Osteocyte (in vitro differentiated cells): ENCODE measurements at places on chromosomes 2 and 18.

DNA sequence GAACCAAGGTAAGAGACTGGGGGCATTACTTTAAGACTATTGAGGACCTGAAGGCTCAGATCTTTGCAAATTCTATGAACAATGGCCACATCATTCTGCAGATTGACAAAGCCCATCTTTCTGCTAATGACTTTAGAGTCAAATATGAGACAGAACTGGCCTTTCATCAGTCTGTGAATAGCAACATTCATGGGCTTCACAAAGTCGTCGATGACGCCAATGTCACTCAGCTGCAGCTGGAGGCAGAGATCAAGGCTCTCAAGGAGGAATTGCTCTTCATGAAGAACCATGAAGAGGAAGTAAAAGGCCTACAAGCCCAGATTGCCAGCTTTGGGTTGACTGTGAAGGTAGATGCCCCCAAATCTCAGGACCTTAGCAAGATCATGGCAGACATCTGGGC is 43.8 kb upstream of the SLC4A10 start:
- DNase-seq, result no peak

GRCh38 chr2:79393806-79394484 is 118.9 kb upstream of the CTNNA2 start:
- DNase-seq, result no peak

DNA sequence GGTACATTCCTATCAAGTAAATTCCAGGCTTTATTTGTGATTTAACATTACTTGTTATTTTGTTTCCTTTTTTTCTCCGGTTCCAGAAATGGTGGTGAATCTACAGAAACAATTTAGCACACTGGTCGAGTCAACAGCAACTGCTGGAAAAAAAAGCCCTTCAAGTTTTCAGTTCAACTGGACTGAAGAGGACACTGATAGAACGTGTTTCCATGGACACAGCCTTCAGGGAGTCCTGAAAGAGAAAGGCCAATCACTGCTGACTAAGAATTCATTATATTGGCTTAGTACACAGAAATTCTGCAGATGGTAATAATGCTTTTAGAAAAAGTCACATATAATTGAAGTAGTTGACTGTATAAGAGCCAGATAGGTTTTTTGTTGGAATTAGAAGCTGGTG is 32.0 kb upstream of the GRHL1 start:
- DNase-seq, result no peak

- no peak for DNase-seq
Observed at GRCh38 chr2:64769392-64770044, 115.8 kb upstream of the SERTAD2 start.

DNA sequence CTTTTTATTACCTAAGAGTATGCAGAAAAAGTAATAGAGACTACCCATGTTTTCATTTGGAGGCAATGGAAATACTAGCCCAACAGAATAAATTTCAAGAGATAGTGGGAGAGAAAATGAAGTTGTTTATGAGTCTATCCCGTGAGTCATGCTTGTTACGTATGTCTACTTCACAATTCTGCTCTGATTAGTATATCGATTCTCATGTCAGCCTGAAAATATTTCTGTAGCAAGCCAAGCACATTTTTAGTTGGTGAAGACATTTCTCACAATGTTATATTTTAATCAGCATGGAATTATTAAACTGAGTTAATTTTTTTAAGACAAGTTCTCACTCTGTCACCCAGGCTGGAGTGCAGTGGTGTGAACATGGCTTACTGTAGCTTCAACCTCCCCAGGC is 346.1 kb downstream of the RPRM start:
- DNase-seq, result no peak

- DNase-seq, result no peak
Observed at GRCh38 chr2:235066490-235066889, 114.7 kb downstream of the SH3BP4 start.

- no peak for DNase-seq
Observed at GRCh38 chr2:101843471-101843870, 146.0 kb downstream of the MAP4K4 start.

DNA sequence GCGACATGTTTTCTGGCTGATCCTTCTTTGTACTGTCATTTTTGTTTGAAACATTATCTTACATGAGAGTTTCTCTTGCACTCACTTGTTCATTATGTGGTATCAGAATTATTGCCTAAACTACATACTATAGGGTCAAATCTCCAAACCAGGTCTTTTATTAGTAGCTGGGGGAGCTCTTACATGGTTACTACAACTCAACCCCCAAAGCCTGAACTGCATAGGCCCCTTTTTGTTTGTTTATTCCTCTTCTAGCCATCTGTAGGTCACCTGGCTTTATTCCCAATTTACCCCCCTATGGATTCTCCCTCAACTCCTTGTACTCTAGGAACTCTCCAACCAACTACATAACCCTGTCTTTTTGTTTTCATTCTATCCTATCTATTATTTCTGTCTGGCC is 46.7 kb downstream of the PUM2 start:
- DNase-seq, result no peak

DNA sequence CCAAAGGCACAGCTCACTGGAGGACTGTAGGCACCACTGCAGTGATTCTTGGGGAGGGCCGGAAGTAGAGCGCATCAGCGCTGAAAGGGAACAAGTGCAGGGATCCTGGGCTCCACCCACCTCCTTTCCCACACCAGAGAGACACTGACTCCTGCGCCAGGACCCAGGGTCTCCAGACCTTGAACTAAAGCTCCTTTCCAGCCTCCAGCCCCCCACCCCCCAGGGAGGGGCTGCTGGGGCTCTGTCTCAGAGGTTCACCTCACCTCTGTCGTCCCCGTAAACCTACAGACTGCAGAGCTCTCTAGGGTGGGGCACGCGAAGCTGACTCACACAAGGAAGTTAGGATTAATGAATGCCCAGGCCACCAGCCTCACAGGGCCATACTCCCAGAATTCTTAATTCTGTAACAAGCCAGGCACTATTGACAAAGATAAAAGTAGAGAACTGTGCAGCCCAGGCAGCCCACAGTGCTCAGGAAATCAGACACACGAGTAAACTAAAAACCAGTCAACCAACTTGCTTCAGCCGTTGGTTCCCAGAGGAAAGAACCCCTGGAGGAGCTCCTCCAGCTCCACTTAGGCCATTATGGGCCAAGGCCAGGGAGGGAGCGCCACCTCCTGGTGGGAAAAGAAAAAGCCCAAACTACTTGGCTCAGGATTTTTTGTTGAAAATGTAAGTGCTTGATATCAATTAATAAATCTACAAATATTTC is 45.1 kb upstream of the ACAA2 start:
- no peak for DNase-seq

DNA sequence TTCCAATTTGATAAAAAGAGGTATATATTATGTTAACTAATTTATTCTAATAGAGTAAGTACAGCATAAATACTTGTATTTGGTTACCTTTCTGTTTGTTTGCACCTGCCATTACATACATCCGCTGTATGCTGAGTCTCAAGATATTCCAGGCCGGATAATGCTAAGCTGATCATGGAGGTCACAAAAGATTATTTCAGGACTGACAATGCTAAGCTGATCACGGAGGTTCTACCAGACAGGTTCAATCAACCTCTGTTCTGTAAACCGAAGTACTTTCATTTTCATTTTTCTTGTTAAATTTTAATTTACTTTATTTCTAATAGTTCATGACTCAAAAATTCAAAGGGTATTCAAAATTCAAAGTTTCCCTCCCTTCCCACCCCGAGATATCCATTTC is 31.1 kb downstream of the PNO1 start:
- no peak for DNase-seq

- no peak for DNase-seq
Observed at GRCh38 chr2:48148841-48149430, 242.6 kb upstream of the FBXO11 start.

DNA sequence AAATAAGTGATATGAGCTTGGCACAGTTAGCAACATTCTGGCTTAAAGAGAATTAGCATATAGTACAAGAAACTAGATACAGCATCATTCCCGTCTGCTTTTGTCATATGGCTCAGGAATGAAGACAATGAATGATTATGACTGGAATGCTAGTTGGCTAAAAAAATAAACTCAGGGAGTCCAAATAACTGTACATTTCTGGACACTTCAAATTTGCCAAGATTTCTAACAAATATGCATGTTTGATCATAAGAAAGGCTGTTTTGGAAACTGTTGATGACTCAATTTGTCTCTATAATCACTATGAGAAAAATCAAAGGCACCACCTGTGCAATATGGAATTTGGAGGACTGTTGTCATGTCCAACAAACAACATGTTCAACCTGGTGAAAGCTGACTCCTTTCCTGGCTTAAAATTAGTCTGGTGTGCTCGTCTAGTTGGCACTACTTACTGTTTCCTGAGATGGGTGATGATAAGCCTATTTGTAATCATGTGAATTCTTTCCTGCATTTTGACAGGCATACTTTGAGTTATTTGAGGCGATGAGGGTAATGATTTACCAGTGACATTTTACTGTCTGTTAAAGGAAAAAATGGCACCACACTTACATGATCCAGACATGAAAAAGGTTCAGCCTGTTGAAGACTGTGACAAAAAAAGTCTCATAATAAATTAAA is 133.9 kb upstream of the CDH20 start:
- DNase-seq, result no peak

- DNase-seq, result no peak
Observed at GRCh38 chr18:11808001-11808855, 43.0 kb upstream of the CHMP1B start.

DNA sequence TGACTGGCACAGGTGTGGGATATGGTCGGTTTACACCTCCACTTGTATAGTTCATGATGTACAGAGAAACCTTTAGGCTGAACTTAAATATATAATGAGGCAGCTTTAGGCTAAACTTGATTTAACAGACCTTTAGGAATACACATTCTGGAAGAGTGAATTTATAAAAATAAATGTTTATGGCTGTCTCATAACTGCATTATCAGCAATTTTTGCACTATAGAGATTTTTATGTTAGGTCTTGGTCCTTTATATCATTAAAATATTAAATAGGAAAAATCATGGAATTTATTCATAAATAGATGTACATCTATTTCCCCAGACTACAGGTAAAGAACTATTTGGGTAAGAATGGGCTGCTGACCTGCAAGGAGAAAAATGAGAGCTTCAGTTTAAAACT is 19.8 kb downstream of the RAB27B start:
- no peak for DNase-seq

DNA sequence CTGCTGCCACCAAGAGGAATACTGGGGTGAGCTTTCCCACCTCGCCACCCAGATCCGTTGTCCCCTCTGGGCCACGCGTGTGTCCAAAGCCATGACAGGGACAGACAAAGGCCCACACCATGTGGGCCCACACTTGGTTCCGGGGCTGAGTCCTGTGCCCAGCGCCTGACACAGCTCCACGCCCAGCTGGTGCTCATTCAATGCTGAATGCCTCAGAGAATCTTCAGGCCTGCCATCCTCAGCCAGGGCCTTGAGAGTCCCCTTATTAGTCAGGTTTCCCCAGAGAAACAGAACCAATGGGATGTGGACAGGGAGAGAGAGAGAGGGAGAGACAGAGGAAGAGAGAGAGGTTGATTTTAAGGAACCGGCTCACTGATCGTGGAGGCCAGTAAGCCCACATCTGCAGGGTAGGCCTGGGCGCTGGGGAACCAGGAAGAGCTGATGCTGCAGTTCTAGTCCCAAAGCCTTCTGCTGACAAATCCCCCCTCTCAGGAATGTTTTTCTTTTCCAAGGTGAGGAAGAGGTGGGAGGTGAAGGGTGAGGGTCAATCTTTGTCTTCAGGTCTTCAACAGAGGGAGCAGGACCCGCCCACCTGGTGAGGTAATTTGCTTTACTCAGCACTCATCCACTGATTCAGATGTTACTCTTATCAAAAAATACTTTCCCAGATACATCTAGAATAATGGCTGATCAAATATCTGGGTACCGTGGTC is 10.2 kb upstream of the SPATA3 start:
- no peak for DNase-seq

- no peak for DNase-seq
Observed at GRCh38 chr2:147083664-147084063, 761.2 kb upstream of the ACVR2A start.

- DNase-seq, result no peak
Observed at GRCh38 chr2:241291977-241292376, 23.5 kb downstream of the HDLBP start.

- DNase-seq, result no peak
Observed at GRCh38 chr2:98577313-98577712, 31.0 kb downstream of the COA5 start.

DNA sequence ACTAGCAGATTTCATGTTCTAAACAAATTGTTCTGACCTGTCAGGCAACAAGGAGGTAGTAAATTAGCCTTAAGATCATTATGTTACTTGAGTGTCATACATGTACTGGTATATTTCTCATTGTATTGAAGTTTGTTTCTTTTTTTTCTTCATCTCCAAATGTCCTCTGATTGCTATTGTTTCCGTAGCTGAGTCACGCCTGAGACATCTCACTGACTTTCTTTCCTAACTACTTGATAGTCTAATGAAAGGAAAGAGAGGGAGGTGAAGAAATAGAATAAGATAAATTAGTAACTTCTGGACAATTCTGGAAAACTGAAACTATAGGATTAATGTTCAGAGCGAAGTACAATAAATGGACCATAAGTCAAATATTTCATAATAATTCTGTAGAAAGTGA is 1049.9 kb downstream of the TSN start:
- no peak for DNase-seq

GRCh38 chr18:41906528-41907146 is 48.4 kb upstream of the PIK3C3 start:
- no peak for DNase-seq

DNA sequence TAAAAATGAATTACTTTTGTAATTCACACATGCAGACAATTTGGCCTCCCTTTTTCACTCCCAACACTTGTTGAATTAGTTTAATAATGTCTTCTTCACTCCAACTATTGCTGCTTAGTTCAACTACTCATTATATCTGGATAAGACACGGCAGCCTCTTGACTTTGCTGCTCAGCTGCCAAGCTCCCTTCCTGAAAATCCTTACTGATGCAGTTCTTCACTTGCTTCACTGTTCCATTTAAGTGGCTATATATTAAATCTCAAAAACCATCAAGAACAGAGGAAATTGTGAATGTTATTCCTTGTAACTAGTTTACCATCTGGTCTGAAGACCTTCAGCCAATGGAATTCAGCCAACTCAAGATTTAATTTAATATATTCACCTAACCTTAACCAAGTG is 127.1 kb downstream of the NCOA1 start:
- no peak for DNase-seq

DNA sequence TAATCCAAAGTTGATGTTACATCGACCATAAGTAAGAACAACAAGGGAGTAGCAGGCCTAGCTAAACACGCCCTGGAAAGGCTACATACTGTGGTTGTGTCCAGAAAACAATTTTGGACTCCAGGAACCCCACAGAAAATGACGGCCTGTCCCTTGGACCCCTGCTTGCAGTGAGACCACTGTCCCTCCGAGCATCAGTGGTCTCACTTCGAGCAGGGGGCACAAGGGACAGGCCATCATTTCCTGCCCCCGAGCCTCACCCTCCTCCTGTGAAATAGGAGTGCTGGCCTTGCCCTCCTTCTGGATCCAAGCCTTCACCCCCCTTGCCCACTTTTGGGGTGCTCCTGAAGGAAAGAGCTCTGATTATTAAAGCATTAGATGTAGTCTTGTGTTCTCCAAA is 144.4 kb downstream of the CTIF start:
- no peak for DNase-seq
